NCI-H82 (cell line): ENCODE measurements at places on chromosomes 11 and 22.

GRCh38 chr11:114343020-114343419 is 46.8 kb downstream of the NNMT start:
- no peak for DNase-seq

GRCh38 chr22:43990044-43990443 is 34.1 kb upstream of the PARVB start:
- peak; percentile 38 for DNase-seq

GRCh38 chr11:62611705-62612365 is 740 bp downstream of the EML3 start:
- peak; percentile 68 for DNase-seq

- peak; percentile 63 for DNase-seq
Observed at GRCh38 chr22:38766076-38766777, 10.4 kb upstream of the SUN2 start.

DNA sequence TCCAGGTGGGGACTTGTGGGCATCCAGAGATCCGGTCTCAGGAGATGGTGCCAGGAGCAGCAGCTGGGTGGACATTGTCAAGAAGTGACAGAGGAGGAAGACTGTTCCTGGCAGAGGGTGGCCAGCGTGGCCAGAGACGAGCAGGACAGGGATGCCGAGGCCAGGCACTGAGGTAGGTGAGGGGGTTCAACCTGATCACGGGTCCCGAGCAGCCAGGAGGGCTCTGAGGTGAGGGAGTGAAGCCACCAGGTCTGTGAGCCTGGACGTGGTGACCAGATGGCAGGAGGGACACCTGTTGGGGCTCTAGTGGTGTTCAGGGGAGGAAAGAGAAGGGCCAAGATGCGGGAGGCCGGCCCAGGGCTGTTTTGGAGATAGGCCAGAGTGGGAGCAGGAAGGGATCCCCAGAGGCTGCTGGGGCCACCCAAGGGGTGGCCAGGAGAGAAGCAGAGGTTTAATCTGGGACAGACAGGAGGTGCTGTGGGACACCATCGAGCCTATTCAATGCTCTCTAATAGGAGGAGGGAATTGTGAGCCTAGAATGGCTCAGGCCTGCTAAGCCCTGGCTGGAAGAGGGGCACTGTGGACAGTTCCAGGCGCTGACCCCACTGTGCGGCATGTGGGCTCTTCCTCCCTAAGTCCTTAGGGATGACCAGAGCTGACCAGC is 6.3 kb downstream of the PPM1F start:
- DNase-seq = no peak

GRCh38 chr11:115054570-115055538 is 376.5 kb downstream of the NXPE2 start:
- DNase-seq = peak; percentile 72

DNA sequence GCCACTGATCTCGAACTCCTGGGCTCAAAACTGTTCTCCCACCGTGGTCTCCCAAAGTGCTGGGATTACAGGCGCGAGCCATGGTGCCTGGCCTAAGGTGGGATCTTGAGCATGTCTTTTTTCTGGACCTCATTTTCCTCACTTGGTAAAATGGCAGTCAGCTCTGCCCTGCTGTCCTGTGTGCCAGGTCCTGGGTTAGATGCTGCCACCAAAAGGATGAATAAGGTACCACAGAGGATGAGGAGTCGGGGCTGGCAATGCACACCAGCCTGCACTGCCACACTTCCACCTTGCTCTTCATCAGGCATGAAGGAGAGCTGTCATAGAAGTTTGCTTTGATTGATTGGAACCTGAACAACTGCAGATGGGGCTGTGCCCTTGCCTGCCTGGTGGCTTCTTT is 32.3 kb downstream of the ACO2 start:
- peak; percentile 22 for DNase-seq

DNA sequence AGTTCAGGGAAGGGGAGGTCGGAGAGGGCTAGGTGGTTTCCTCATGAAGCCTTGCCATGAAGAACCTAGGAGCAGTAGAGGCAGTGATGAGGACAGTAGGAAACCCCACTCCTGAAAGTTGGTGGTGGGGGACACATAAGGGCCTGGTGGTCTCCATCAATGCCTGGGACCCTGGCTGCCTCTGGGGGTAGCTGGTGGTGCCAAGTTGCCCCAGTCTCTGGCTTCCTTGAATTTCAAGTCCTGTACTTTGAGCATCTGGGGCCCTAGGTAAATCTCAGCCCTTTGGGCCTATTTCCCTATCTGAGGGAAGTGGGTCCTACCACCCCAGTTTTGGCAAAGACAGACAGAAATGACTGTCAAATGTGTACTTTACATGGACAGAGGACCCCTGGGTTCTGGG is 28.1 kb downstream of the AMPD3 start:
- no peak for DNase-seq

DNA sequence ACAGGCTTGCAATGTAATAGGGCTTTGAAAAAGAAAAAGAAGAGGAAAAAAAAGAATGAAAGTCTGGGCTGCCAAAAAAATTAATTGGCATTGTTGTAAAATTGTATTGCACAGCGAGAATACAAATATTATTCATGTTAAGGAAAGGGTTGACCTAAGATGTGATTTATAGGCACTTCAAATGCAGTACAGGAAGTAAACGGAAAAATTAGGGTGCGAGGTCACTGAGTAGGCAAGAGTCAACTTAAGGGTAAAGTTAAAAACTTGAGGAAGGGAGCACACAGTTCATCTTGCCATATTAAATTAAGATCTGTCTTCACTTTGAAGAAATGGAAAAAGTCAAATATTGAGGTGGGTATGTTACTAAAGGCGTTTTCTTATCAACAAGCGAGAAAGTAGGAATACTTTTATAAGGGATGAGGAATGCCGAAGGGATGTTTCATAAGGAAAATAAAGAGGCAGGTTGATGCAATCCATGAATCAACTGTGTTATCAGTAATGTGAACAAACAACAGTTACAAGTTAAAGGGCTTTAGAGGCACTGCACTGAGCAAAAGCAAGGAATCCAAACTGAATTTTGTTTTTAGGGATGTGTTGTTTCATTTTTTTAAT is 123.0 kb downstream of the WT1 start:
- no peak for DNase-seq

DNA sequence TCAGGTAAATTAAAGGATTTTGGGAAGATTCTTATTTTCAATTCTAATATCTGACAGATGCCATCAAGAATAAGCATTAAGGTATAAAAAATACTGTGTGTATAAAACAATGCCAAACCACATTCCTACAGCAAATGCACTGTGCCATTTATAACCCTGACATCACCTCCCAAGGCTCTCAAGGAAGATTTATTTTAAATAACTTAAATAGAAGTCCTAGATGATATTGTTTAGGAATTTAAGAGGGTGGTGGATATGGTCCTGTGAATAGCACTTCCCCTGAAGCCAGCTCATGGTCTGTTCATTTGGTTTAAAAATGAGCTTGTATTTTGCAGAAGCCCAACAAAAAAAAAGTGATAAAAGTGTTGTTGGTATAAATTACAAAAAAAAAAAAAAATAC is 32.1 kb downstream of the PPIL2 start:
- DNase-seq = no peak

- DNase-seq = no peak
Observed at GRCh38 chr11:124493016-124493655, 47.6 kb upstream of the OR8B8 start.

GRCh38 chr11:45083544-45084087 is 62.8 kb upstream of the PRDM11 start:
- DNase-seq = peak; percentile 33

DNA sequence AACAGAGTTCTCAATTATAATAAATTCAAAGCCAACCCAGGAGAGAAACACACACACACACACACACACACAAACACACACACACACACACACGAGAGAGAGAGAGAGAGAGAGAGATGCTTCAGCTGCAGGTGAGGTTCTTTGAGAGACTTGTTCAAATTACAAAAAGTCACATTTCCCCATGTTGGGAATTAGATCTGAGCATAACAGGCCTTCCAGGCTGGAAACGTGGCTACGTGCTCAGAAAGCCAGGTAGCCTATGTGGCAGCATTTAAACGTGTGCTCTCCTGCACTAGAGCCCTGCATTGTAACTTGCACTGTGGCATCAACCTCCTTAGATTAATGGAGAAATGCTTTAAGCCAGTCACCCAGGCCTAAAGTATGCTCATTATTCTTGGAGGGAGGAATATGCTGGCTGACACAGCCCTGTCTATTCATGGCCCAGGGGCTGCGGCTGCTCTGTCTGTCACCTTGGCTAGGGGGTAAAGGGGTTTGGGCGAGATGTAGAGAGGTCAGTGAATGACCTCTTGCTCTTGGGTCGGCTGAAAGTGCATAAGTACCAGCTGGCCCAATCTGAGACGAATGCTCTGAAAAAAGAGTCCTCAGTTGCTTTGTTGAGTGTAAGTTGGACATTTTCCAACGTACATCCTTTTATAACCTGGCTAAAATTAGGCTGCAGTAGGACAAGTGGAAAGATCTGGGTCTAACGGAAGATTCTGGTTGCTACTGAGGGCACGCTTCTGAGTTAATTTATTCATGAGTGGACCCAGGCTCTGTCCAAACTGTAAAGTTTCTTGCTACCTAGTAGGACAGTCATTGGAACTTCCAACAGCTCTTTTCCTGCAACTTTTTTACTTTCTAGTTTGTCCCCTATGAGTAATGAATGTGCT is 171.1 kb upstream of the SEZ6L start:
- DNase-seq = no peak

DNA sequence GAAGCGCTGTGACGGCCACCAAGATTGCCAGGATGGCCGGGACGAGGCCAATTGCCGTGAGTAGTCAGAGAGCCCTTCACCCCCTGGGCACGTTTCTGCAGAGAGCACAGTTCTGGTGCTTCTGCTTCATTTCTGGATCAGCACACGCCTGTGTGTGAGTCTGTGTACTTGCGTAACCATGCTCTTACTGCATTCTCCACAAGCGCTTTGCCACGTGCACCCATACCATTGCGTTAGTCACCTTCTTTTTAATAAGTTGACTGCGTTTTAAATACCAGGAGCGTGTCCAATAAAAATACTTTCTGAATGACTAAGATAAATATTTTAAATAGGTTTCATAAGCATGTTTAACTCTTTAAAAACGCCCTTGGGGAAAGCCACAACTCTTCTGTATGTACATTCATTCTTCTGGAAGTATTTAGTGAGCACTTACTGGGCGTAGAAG is 143.0 kb upstream of the SORL1-AS1 start:
- no peak for DNase-seq

GRCh38 chr11:24496386-24496735 is 492 bp upstream of the LUZP2 start:
- no peak for DNase-seq

DNA sequence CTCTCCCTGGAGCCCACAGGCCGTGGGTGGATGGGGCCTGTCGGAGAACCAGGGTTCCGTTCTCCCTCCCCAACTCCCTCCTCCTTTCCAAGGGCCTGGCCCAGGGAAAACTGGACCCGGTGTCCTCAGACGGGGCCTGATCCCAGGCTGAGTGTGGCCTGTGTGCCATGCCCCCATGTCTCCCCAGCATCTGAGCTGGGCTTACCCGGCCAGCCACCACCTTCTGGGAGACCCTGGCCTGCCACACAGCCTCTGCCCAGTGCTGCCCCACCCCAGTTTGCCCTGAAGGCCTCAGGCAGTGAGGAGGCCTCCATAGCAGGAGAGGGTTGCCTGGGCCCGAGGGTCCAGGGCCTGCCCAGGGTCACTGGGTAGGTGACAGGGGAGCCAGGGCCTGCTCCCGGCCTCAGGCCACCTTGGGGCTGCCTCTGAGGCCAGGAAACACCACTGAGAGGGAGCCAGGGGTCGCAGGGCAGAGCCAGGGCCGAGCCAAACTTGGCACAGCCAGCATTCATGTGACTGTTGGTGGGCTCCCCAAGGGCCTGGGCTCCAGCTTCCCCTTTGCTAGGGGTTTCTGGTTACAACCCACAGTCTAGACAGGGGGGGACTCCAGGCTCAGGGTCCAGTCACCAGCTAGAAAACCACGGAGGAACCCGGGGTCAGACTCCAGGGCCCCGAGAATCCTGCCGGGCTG is 590 bp upstream of the IFITM10 start:
- DNase-seq = no peak

DNA sequence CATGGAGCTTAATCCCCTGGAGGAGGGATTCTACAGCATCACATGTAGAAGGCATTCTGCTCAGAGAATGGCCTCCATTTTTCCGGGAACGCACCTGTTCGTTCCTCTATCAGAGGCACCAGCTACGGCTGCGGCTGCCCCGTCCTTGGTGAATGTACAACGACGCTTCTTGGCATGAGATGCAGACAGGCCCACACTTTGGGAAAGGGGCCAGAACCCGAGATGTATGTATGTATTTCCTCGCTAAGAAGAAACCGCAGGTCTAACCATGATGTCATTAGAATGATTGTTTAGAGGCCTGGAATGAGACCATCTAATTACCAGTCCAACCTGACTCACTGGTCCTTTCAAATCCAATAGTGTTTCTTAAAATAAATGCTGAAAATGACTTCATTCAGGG is 1293.4 kb downstream of the TBC1D22A start:
- DNase-seq = no peak

DNA sequence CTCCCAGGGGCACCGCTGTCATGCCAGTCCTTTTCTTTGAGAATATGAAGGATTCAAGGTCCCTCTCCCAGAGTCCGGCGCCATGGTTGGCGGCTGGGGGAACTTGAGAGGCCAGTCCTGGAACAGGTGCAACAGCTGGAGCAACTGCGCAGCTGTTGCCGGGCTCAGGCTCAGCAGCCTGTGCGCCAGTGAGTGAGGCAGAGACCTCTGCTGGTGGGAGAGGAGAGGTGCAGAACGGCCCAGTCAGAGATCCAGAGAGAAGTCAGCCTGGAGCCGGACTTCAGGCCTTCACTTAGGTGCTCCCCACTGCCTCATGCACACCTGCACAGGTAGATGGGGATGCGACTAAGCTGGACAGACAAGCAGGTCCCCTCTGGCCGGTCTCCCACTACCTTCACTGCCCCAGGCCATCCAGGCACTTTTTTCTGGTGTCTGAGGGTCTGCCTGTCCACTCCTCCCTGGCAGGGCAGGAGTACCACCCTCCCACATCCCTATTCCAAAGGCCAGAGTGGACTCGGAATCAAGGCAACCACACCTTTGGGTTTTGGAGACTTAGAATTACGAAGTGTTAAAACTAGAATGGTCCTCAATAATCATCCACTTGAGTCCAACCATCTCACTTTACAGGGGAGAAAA is 4.6 kb downstream of the CHRDL2 start:
- peak; percentile 75 for DNase-seq

DNA sequence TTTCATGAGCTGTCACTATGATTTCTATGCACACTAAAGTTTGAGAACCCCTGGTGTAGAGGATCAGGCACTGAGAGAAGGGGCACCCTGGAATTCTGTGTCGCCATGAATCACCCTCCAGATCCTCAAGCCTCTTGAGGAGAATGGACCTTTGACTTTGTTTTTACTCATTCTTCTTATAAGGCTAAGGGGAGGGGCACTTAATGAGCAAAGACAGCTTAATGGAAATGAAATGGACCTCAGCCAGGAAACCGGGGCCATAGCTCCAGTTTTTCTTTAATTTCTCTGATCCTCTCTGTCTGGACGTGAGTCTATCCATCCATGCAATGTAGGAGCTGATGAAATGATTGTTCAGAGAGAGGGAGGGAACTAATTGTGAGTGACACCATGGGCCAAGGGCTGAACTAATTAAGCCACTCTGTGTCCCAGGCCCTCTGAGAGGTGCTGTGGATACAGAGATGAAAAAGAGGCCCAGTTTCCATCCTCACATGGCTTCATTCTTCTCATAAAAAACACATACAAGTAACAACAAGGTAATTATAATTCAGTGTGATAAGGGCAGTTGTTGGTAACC is 32.8 kb downstream of the OR2AT4 start:
- no peak for DNase-seq
